ENCODE measurements at places on chromosomes 4 and X.
A peak's percentile ranks its signal among the peaks of the same experiment; 100 is the strongest.

- no peak for DNase-seq
Measured at GRCh38 chrX:48665991-48666390, 17.6 kb upstream of the WAS start.

DNA sequence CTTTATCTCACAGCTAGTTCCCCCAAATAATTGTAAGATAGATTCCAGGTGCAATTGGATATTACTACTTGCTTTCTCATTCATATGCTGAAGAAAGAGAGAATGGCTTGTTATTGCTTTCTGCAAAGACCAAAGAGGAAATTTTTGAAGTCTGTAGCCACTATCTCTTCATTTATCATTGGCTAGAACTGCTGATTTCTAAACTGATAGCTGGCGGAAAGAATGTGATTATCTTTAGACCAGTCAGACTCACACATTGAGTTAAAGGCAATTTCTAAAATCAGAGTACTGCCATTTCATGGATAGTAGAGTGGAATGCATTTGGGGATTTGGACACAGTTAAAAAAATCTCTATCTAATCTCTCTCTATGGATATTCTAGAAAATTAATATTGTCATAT, 12.4 kb upstream of the TMPRSS11E start:
- no peak for DNase-seq

GRCh38 chr4:110119337-110119736, 79.1 kb downstream of the ELOVL6 start:
- DNase-seq, result no peak

DNA sequence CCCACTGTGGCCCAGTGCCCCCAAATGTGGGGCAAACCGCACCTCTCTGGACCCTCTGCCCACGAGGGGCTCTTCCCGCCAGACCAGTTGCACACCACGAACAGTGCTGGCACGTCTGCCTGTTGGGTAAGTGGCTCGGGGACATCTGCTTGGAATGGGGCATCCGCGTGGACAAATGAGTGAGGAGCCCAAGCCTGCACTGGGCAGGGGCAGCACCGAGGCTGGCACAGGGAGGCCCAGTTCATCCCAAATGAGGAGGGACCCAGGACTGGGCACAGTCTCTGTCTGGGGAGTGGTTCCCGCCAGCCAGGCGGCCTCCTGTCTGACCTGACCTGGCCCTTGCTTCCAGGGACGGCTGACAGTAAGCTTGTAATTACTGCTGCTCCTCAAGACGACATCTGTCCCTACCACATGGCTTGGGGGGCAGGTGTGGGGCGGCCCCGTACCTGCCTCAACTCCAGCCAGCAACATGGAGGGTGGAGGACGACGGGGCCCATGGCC, 3.2 kb downstream of the SPON2 start:
- DNase-seq, result peak; percentile 90

- no peak for DNase-seq
Measured at GRCh38 chr4:105153749-105154148, 7.1 kb downstream of the TET2 start.

GRCh38 chr4:150045410-150045809, 32.8 kb upstream of the DCLK2 start:
- no peak for DNase-seq

GRCh38 chr4:83282049-83282535, 2.5 kb downstream of the COQ2 start:
- DNase-seq, result no peak

GRCh38 chr4:39047681-39048080, 14.4 kb upstream of the KLHL5 start:
- DNase-seq, result no peak

DNA sequence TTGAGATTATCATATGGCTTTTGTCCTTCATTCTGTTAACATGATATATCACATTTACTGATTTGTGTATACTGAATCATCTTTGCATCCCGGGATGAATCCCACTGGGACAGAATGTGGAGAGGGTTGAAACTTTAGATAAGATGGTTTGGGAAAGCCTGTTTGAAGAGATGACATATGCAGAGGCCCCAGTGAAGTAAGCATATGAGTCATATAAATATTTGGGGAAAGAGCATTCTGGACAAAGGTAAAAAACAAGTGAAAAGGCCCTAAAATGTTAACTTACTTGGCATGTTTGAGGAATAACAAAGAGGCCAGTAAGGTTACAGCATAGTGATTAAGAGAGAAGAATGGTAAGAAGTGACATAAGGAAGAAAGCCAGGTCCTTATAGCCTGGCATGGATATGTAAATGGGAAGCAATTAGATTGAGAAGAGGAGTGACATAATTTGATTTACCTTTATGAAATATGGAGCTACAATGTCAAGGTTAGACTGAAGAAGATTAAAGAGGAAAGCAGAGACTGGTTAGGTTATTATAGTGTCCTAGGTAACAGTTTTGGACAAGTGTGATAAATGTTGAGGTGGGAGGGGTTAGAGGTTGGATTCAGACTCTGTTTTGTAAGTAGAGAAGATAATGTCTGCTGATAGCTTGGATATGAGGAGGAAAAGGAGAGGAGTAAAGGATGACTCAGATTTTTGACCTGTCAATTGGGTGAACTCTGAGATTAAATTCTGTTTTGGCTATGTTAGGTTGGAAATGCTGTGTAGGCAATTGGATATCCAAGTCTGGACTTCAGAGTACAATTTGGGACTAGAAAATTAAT, 54.6 kb upstream of the DRP2 start:
- no peak for DNase-seq

- no peak for DNase-seq
Measured at GRCh38 chrX:55220119-55220794, at the start of gene PAGE5. TSS of gene PAGE5 (plus strand) at chrX:55220346. CDS start at chrX:55221383, 1,037 bp downstream.

DNA sequence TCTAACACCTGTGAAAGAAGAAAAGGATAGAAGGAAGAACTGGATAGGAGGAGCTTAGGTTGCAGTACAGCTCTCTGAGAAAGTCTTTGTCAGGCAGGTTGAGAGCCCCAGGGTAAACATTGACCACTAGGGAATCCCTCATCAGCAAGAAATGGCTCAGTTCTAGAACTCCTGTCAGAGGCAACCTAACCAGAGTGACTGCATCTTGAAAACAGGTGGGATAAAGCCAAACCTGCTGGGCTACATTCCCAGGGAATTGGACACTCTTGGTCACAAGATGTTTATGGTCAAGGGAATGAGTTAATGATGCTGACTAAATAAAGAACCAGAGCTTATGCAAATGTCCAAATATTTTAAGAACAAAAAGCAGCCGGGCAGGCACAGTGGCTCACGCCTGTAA, 108.3 kb upstream of the MED14 start:
- DNase-seq, result no peak

DNA sequence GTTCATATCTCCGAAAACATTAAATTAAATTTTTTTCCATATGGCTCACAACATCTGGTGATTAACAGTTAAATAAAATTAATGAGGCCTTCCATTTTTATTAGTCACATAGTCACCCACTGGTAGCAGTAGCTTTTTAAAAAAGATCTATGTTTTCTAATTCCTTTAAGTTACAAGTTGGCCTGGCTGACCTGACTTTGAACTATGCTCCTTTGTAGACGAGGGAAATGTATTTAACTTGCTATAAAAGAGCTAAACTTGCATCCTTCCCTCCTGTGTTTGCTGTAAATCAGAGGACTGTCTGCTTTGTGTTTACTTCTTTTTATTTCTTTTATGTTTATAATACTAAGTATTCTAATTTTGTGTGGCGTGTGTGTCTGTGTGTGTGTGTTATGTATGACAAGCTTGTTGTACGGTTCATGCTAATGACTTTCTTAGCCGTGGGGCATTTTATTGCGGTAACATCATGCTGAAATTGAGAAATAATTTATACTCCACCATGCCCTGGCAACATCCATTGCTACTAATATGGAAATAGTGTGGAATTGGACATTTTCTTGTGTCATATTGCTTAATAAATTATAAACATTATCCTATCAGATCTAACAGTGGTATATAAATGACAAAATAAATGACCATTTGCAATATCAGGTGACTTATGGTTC, 241.7 kb downstream of the SNCA start:
- no peak for DNase-seq

DNA sequence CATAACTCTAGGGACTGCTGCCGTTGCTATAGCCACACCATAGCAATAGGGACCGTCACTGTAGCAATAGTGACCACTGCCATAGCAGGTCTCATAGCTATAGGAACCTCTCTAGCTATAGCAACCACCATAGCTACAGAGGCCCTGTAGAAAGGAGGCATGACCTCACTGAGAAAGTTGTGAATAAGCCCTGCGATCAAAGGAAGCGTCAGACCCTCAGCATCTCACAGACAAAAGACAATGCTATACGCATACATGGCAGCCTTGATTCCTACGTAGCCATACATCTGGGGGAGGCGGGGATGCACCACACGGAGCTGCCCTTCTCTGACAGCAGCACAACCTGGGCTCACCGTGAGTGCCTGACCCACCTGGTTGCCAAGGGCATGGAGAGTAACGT, 88.5 kb downstream of the MTMR1 start:
- no peak for DNase-seq

DNA sequence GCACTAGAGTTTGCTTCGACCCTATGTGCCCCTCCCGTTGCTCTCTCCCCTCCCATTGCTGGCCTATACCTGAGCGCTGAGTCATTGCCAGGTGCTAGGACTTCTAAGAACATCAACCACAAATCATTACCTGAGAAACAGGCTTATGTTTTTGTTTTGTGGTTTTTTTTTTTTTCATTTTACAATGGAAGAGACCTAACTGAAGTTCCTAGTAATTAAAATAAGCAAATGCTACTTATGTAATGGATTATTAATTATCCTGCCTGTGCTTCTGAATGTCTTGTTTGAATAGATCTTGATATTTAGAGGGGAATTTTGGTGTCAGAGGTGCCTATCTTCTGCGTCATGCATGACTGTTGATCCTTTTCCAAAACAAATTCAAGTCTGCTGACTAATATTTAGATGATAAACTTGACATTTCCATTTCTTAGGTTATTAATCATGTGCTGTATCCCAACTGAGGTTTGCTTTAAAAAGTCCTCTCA, 275.4 kb upstream of the CPEB2 start:
- DNase-seq, result no peak

GRCh38 chr4:17336524-17336961, 175.3 kb downstream of the QDPR start:
- DNase-seq, result peak; percentile 75

DNA sequence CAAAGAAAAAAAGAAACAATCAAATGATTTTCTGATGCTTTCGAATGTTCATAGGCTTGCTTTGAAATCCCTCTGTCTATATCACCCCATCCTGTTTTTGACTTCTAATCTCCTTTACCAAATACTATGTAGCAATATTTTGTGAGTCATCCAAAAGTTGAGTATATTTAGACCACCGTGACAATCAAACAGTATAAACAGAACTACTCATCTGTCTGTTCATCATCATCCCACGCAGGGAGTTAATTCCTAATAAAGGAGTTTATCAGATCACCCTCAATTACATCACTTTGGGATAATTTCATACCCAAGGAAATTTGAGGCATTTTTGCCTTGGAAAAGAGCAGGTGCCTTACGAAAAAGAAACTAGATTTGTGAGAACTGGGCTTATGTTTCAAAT, 212.9 kb downstream of the CBR4 start:
- DNase-seq, result no peak

DNA sequence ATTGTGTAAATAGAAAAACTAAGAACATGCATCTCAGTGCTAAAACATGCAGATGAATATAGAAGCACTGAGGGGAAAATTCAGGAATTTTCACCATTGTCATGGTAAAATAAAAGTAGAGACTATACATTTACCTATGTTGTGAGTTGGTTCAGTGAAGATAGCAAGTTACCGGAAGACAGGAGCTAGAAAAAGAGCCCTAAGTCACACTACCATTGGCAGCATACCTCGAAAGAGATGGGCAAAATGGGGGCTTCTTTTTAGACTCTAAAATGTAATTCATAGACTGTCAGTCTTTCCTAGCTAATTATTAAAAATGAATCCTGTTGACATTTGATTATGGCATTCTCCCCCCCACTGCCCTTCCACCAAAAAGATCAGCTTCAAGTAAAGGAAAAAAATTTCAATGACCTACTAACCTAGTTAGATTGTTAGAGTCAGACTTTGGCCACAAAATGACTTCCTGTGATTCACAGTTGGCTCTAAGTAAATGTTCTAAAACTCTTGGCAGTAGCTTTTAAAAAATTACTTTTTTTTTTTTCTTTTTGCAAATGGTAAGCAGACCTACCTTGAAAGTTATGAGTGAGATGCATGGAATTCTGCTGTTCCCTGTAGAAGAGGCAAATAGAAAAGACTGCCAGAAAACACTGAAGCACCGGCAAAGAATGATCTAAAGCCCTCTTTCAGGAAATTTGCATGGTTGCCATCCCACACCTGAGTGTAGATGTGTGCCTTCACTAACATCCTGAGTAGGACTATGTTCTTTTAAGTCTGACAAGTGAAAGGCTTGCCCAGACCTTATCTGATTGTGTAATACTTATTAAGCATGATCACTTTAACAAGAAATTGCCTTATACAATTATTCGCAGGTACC, 26.4 kb upstream of the ARSJ start:
- no peak for DNase-seq

- DNase-seq, result no peak
Measured at GRCh38 chrX:24357106-24357505, 3.3 kb upstream of the SUPT20HL1 start.

DNA sequence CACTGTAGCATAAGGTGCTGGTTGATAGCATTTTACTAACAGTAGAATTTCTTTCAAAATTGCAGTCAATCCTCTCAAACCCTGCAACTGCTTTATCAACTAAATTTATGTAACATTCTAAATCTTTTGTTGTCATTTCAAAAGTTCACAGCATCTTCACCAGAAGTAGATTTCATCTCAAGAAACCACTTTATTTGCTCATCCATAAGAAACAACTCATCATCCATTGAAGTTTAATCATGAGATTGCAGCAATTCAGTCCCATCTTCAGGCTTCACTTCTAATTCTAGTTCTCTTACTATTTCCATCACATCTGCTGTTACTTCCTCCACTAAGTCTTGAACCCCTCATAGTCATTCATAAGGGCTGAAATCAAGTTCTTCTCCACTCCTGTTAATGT, 21.7 kb downstream of the LAMTOR3 start:
- no peak for DNase-seq

- DNase-seq, result no peak
Measured at GRCh38 chrX:37883196-37883595, 35.8 kb upstream of the DYNLT3 start.
